ENCODE measurements at places on chromosomes 5 and 9. TPM values are rescaled to one million over a fixed set of nuclear protein-coding genes. Genes with fewer than 3 reads are reported as not detected.

Gene MARVELD2
- 2.3 TPM for total RNA-seq

Gene TOR1A
- 68.3 TPM for total RNA-seq

Gene IL13
- total RNA-seq = not detected

Gene GABRA6
- total RNA-seq = not detected

Gene PCDHGA3
- total RNA-seq = 0.49 TPM

Gene IL11RA
- total RNA-seq = 9.8 TPM

Gene TRIM36
- 1.7 TPM for total RNA-seq

Gene PNPLA7
- total RNA-seq = 0.34 TPM

Gene GPX8
- total RNA-seq = 102 TPM

Gene MLANA
- total RNA-seq = not detected

Data from mammary microvascular endothelial cell (primary cell).